Stimulated activated CD8-positive, alpha-beta memory T cell treated with anti-CD3 and anti-CD28 coated beads, Interleukin-4, amount 100 ng/mL, for 4 hours (primary cell): ENCODE measurements at places on chromosomes 1 and 21.

GRCh38 chr1:228148935-228149405 lies 760 bp upstream of the GJC2 start:
- no peak for DNase-seq

DNA sequence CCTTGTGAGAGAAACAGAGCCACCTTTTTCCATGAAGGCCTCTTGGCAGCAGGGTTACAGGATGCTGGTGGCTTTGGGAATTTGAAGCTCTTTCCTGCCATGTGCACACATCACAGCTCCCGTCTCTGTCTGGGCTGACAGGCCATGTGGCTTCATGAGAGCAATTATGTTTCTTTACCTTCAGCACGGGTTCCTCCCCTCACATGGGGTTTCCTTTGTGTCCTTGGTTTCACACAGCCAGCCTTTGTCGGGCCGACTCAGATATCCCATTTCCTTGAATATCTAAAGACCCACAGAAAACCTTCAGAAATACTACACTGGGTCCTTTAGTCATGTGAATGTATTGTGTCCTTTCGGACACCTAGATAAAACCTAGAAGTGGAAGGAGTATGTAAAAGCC lies 7.1 kb downstream of the CLIC6 start:
- no peak for DNase-seq

DNA sequence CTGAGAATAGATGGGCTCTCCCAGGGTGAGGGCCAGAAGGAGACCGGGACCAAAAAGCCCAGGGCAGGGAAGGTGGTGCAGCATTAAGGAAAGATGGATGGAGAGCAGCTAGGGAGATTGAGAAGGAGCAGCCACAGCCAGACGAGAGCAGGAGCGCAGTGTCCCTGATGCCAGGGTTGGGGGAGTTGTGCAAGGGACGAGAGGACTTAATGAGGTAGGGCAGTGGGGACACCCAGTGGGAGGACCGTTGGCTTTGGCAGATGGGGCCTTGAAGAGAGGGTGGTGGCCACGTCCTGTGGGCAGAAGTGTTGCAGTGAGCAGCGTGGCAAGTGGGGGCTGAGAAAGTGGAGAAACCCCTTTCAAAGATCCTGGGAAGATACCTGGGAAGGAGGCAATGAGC lies 38.0 kb upstream of the KDM4A start:
- DNase-seq = no peak

- no peak for DNase-seq
Measured at GRCh38 chr1:16921391-16922185, at the start of gene CROCC. TSS of gene CROCC (plus strand) at chr1:16921931. CDS start at chr1:16922019, 88 bp downstream.

DNA sequence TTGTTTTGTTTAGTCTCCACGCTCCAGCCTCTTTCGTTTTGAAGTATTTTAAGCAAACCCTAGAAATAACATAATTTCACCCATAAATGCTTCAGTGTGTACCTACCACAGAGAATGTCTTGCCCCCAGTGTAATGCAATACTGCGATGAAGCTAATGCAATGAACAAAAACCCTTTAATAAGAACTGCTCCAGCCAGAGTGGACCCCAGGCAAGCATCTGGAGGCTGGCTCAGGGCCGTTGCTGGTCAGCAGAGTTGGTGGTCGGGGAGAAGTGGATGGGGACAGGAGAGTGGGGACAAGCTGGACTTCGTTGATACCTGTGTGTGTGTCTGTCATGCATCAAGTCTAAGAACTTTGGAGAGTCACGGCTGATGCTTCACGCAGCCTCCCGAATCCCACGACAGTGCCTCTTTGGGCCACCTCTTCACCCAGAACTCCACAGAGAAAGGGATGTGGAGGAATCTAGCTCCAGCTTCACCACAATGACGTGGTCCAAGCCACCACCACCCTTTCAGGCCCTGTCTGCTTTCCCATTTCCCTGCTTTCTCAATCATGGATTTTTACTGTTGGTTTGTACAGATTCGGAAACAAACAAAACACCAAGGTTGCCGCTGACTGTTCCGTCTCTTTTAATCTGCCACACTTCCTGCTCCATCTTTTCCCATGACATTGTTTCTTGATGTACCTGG lies 108.6 kb upstream of the ERRFI1 start:
- no peak for DNase-seq

GRCh38 chr1:192545896-192546521 lies 29.6 kb upstream of the RGS1 start:
- DNase-seq = no peak

DNA sequence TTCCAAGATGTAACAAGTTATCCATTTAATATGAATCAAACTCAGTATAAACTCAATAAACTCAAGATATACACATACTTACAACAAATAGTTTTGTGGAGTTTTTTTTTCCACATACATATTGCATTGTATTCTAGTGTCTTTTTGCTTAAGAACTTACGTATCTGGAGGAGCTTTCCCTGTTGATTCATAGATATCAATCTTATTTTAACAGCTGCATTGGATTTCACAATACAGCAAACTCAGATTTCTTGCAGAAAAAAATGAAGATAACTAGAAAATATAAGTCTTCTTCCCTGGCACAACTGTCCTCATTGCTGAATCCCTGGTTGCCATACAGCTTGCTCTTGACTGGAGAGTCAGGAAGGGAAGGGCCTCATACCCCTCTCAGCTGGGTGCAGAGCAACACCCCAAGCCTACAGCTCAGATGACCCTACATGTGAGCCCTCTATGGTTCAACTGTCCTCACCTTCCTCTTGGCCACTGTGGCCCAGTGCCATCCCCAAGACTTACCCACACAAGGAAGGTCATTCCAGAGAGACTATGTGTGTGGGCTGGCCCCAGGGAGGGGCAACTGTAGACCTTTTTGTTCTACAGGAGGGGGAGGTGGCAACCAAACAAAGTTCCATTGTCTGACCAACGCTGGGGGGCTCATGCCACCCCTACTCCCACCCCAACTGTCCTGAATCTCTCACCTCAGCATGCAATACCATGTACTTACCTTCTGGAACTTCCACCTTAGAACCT lies 1.7 kb downstream of the MPZ start:
- no peak for DNase-seq

- no peak for DNase-seq
Measured at GRCh38 chr1:27042670-27043069, 30.0 kb upstream of the TENT5B start.

GRCh38 chr1:182374101-182374834 lies 17.3 kb downstream of the GLUL start:
- DNase-seq = no peak

- DNase-seq = no peak
Measured at GRCh38 chr1:247639381-247639981, 34.1 kb downstream of the OR2G3 start.

GRCh38 chr1:45569962-45570581 lies 13.8 kb upstream of the NASP start:
- DNase-seq = peak; percentile 61

DNA sequence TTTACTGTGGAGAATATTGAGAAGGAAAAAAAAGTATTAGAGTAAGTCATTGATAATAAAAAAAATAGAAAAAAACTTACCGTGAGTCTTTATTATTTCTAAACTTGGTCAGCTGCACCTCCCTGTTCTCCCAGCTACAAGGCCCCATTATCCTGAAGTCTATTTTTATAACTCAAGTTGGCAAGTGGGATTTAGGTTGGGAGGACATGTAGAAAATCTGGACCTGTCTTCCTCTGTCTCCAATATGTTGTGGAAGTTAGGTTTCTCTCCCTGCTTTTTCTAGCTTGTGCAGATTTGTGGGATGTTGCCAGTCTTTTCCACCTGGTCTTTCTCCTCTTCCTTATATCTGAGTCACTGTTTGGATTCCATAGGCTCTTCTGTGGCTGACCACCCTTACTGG lies 361.4 kb downstream of the HLX start:
- no peak for DNase-seq

GRCh38 chr1:160428655-160429054 lies 28.3 kb downstream of the VANGL2 start:
- DNase-seq = no peak

- no peak for DNase-seq
Measured at GRCh38 chr1:224495866-224496265, 61.3 kb upstream of the WDR26 start.

- no peak for DNase-seq
Measured at GRCh38 chr1:22253012-22253790, 110.3 kb upstream of the WNT4 start.

GRCh38 chr1:224392411-224393249 lies 36.0 kb downstream of the CNIH4 start:
- no peak for DNase-seq

DNA sequence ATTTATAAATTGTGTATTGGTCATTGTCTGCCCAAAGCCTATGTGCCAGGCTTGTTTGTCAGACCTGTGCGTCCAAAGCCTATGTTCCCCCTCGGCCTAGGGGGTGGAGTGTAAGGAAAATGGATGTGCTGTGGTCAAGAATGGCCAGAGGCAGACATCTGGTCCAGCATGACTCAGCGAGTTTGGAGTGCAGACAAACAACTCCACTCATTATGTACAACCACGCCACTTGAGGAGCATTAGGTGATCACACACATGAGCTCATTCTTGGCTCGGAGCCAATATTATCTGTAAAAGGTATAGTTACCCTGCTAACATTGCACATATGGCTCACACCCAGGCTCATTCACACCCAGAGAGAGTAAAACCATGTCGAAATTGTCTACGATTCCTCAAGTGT lies 1047.6 kb upstream of the ADGRL4 start:
- no peak for DNase-seq

DNA sequence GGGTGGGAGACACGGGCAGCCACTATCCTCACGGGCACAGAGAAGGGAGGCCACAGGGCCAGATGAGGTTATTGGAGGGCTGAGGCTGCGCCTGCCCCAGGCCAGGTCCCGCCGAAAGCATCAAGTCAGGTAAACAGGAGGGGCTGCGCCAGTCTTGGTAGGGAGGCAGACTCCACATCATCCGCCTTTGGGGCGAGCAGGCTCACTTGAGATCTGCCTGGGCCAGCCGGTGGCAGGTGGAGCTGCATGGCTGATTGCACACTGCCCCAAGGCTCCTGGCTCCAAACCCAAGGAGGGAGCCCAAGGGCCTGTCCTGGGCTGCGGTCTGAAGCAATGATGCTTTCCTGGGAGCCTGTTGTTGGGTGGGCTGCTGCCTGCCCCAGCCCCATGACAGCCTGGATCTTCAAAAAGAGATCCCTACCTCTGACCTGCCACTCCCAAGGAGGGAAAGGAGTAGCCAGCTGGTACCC lies 4.6 kb downstream of the SMIM1 start:
- no peak for DNase-seq

GRCh38 chr1:38529391-38529790 lies 330.2 kb downstream of the RRAGC start:
- DNase-seq = no peak

DNA sequence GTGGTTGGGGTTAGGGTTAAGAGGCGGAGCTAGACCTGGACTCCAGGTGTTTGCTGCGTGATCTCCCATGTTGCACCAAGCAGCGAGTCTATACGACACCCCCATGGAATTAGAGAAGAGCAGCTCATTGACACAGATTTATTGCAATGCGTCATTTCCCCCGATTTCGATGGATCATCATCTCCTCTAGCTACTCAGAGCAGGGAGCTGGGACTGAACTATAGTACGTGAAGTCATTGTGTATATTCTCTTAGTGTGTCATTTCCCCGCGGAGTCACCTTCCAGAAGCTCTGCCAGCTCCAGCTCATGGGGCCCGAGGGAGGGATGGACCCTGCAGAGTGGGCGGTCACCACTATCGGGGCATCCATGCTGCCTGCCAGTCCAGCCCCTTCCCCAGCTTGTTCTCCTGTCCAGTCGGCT lies 7.5 kb upstream of the C2CD2 start:
- DNase-seq = no peak

DNA sequence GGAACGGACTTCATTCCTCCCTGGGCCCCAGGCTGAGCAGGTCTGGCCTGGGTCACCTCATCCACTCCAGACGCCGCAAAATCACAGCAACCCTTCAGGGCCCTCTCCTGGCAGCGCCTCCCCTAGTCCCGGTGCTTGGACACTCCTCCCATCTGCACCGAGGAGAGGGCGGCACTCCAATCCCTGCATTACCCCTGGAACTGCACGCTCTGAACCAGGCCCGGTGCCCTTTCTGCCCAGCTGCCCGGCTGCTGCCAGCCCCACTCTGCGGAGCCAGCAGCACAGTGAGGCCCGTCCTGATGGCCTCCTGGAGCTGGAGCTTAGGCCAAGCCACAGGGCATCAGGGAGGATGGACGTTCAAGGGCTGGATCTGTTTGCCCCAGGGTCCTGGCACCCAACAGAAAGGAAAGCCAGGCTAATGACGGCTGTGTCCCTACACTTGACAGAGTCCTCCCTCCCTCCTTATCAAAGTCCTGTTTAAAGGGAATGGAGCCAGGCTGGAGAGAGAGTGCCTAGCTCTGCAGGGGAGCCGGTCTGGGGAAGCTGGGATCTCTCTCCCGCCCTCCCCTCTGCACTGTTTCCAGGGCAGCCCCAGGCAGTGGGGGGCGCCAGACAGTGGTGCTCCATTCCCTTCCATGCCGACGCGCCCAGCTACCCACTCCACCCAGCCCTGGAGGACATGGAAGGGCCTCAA lies 12.7 kb downstream of the COL6A2 start:
- no peak for DNase-seq

GRCh38 chr21:36934864-36935420 lies 31.5 kb downstream of the HLCS start:
- DNase-seq = no peak

DNA sequence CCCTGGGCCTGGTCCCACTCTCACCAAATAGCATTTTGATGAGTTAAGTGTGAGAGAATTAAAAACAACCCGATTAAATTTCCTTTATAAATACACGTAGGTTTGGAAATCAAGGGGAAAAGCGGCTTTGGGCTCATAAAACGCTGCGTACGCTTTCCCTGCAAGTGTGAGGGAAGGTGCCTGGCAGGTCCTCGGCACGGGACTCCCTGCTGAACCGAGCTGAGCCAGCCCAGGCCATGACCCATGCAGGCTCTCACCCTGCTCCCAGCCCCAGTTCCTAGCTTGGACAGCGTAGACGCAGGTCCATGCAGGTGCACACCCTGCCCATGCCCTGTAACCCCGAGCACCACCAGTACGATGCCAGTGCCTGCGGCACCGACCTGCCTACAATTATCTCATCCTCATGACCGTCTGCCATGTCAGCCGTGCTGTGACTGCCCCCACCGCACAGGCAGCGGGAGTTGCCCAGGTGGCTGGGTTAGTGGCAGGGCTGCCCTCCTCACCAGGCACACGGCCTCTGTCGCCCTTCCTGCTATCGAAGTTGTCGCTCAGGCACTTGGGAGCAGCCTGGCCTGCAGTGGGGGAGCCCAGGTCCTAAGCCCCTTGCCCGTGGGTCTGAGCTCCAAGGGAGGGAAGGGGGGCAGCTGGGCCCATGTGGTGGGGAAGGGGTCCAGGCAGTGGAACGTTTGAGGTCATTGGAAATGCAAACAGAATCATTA lies 41.0 kb upstream of the ACTRT2 start:
- DNase-seq = no peak

GRCh38 chr1:55310505-55310971 lies 95.4 kb upstream of the USP24 start:
- DNase-seq = no peak

DNA sequence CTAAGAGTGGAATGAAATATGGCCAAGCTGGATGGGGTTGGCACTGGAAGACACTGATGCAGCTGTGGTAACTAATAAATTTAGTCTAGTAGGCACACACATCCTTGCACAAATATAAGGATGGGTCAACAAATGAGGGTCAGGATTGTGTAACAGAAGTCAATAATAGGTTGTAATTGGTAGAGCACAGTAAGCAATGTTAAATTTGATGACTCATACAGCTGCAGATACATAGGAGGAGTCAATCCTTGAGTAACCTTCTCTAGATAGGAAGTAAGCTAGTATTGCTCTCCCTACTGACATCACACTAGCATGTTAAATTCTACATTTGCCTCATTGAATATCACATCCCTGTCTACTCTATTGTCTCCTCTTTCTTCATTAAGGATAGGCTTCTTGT lies 332.1 kb downstream of the PTPRC start:
- DNase-seq = no peak
